Glomerular endothelial cell (primary cell): ENCODE measurements at places on chromosomes 5 and 9.

DNA sequence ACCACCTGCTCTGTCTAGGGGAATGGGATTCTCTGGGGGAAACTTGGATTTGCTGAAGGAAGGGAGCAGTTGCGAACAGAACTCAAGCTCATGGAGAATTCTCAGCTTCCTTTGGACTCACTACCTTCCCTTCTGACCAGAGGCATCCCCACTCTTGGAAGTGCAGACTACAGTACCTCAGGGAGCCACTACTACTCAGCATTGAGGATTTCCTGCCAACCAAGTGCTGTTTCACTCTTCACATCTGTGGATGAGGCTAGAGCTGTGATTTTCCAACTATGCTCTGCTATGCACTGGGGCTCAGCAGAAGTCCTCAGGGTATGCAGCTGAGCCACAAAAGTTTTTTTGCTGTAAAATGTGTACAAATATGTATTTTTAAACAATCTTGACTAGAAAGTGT is 43.9 kb downstream of the MACROH2A1 start:
- no peak for DNase-seq

GRCh38 chr9:95147452-95148207 is 169.9 kb downstream of the FANCC start:
- DNase-seq: no peak

DNA sequence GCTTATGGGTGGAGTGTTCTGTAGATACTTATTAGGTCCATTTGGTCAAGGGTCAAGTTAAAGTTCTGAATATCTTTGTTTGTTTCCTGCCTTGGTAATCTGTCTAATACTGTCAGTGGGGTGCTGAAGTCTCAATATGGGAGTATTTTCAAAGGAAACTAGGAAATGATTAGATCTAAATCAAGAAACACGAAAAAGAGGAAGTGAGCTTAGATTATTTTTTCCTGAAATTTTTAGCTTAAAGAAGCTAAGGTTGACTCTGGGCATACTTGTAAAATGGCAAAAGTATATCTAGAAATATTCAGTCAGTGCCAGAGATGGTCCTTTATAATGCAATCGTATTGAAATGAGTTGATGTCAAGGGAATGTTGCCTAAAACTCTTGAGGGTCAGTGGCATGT is 313.5 kb downstream of the ICE1 start:
- no peak for DNase-seq

DNA sequence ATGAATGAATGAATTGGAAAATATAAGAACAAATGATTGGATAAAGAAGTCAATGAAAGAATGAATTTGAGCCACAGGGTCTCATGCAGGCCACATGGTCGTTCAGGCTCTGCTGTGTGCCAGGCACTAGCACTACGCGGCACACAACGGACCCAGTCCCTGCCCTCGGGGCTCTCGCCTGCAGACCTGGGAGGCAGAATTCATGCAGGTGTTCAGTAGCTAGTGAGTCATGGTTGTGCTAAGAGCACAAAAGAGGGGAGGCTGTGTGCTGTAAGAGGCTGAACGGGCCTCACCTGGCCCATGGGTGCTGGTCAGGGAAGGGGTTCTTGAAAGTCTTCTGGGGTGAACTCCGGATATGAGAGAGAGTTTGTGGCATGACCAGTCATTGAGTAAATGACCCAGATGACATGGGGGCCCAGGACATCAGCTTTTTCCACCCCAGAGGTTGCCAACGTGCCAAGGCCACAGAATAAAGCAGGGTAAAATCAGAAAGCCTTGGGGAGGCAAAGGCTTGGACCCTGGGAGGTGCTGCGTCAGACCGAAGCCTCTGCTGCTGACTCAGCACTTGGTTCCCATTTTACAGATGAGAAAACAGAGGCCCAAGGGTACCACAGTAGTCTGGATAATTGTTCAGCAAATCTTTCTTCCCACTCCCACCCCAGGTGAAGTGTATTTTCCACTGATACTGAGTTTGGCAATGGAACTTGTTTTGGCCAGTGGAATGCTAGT is 264.3 kb upstream of the MVB12B start:
- no peak for DNase-seq

- DNase-seq: no peak
Observed at GRCh38 chr9:95032580-95033341, 284.7 kb downstream of the FANCC start.

GRCh38 chr5:97094579-97095317 is 47.7 kb downstream of the LIX1 start:
- no peak for DNase-seq

DNA sequence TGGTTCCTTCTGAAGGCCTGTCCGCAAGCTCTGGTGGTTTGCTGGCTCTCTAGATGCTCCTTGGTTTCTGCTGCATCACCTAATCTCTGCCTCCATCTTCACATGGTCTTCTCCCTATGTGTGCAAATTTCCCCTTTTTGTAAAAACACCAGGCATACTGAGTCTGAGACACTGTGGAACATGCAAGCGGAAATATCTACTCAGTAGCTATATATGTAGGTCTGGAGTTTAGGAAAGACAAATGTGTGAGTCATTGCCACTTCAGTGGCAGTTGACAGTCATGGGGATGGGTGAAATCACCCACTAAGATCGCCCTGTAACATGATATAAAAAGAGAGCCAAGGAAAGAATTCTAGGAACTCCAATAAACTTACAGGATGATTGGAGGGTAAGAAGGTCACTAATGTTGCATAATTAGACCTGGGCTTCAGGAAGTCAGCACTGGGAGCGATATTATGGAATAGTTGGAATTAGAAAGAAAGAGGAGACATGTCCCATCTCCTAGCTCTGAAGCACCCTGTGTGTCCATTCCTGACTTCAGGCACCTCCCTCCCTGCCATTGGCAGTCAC is 22.7 kb upstream of the UBLCP1 start:
- DNase-seq: no peak

- DNase-seq: no peak
Observed at GRCh38 chr9:33750839-33751339, 44.5 kb upstream of the PRSS3 start.

- no peak for DNase-seq
Observed at GRCh38 chr9:14218253-14218652, 95.7 kb downstream of the NFIB start.

- DNase-seq: no peak
Observed at GRCh38 chr5:176619203-176619568, 9.2 kb upstream of the GPRIN1 start.

GRCh38 chr9:113258282-113258681 is 17.1 kb downstream of the CDC26 start:
- no peak for DNase-seq

- DNase-seq: no peak
Observed at GRCh38 chr9:91481972-91482371, 58.3 kb upstream of the NFIL3 start.

DNA sequence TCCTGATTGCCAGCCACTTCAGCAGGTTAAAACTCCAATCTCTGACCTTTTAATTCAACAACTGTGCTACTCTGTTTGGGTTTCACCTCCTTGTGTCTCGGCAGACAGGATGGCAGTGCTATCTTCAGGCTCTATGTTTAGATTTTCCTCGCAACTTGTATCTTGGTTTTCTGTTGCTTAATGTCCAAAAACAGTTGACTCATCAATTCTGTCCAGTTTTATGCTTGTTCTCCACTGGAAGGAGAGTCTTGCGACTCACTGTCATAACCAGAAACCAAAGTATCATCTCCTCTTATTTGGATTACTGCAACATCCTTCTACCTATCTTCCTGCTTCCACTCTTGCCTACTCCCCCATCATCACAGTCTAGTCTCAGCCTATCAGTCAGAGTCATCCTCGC is 130.9 kb upstream of the ADAMTS16 start:
- no peak for DNase-seq

DNA sequence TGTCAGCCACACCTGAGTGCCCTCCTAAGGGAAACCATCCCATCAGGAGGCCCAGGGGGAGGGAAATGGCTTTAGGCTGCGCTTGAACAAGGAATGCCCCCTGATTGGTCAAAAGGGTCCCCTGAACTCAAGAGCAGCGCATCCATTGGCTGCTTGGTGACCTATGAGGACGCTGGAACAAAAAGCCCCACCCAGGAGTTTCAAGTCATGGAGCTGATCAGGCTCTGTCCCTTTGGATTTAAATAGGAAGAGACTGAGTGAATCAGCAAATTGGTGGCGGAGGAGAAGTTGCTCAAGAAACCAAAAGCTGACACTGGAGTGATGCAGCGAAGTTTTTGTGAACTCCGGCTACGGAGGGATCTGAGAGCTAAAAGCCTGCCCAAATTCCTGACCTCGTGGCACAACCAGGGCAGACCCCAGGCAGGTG is 66.7 kb downstream of the SMIM23 start:
- no peak for DNase-seq

DNA sequence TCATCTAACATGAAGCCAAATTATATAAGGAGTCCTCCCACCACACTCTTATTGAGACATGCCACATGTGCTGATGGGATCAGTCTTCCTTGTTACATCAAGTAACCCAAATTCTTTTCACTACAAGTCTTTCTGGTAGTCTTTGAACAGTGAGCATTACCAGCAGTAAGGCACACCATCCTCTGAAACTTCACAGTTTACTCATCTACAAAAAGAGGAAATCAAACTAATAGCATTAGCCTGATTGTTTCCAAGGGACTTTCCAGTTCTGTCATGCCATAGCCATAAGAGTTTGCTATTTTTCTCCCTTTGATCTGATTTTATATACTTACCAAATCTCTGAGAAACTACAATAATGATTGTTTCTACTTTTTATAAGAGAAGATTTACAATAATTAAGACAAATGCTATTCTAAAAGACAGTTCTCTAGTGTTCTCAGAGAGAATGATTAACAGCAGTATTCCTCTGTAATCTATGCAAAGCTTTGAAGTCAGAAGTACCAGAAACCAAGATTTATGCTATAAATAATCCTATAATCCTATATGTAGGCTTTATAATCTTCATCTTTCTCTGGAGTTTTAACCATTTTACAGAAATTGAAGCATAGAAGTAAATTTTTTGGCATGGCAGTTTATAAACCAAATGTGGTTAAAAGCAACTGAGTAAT is 166.2 kb upstream of the ACO1 start:
- DNase-seq: no peak

DNA sequence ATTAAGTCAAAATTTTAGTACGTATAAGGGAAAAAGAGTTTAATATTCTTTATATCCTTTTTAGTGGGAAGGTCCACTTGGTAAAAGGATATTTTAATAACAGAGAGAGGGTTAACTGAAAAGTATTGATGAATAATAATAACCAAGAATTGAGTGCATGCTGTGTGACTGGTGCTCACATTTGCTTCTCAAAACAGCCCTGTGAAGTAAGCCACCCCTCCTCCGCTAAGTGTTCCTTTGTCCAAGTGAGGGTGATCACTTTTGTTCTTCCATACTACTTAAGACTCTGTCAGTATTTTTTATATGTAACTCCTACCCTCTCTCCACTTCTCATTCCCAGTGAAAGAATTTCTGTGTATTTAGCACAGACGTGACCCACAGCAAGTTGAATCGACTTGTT is 51.5 kb downstream of the SLC44A1 start:
- no peak for DNase-seq

- no peak for DNase-seq
Observed at GRCh38 chr9:85964526-85964925, 23.6 kb downstream of the NAA35 start.

GRCh38 chr5:31898036-31898632 is 259.2 kb downstream of the PDZD2 start:
- DNase-seq: no peak

DNA sequence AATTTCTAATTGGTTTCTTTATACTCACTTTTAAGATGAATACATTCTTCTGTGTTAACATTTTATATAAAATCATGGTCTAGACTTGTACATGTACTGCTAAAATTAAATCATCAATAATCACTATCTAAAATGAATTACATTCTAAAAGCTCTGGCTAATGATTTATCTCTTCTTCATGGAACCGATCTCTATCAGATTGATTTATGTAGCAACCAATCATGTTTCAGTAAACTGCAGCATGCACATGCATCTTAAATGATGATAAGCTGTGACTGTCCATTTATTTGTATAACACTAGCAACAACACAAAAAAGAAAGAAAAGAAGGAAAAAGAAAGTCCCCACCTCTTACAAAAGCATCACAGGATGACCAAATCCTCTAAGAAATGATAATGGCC is 669.2 kb downstream of the NR2F1-AS1 start:
- no peak for DNase-seq

GRCh38 chr9:97365634-97366033 is 46.3 kb upstream of the TDRD7 start:
- no peak for DNase-seq

DNA sequence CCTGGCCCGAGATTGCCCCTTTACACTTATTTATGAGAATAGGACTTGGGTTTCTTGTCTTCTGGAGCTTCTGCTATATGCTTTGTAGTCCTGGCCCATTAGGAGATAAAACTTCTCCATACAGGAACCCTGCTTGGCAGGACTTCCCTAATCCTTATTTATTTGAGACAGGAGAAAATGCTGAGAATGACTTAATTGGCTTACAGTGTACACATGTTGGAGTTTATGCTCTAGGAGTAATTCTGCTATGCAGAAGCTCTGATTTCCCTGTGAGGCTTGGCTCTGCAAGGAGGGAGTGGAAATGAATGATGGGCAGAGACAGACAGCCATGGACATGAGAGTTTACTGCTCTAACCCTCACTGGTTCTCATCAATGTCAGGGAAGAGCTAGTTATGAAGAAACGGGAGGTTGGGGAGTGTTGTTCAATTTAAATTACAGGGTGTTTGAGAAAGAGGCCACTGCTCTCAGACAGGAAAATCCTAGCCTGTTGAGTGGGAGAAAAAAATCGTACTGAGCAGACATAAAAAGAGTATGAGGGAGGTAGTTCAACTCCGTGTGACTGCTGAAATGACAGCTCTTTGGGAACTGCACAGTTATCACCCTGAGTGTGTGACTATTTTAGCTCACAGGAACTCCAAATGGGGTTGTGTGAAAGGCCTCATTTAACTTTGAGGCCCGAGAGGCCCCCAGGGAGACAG is 37.5 kb downstream of the ACTBL2 start:
- no peak for DNase-seq

DNA sequence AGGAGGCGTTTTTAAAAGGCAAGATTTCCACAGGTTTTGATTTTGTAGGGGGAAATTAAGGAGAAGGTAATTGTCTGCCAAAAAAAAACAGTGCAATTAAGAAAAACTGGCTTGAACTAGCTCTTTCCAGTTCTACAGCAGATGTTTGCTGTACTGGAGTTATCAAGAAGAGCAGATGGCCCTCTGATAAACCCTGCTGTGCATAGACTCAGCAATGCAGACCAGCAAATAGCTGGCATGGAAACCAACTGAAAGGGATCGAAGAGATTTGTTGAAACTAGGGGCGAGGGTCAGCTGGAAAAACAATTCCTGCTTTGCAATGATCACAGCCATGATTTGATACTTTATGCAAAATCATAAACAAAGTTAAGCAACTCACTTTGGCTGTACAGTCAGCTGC is 17.8 kb upstream of the BHMT start:
- DNase-seq: no peak

- no peak for DNase-seq
Observed at GRCh38 chr5:133373121-133373870, 239.0 kb downstream of the FSTL4 start.

DNA sequence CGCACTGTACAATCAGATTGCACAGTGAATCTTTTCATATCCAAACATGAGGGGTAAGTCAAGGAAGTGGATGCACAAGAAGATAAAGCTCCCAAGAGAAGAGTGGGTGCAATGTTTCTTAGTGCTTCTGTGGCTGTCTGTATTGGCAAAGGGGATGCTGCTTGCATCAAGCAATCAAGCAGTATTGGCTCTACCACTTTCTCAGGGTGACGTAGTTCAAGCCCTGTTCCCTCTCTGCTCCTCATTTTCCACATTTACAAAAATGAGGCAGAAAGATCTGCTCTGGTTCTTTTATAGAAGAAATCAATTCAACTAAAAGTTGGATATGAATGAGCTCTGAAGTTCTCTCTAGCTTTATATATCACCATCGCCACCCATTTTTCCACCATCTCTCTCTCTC is 2.3 kb downstream of the TNFSF8 start:
- DNase-seq: no peak

- DNase-seq: no peak
Observed at GRCh38 chr9:101840694-101841188, 102.3 kb upstream of the GRIN3A start.
